ENCODE measurements at places on chromosomes 16 and 17.
A peak's percentile ranks its signal among the peaks of the same experiment; 100 is the strongest.

- no peak for DNase-seq
Observed at GRCh38 chr16:69444873-69445517, 20.6 kb downstream of the CYB5B start.

GRCh38 chr16:6861815-6862477 lies 470.7 kb upstream of the RBFOX1 start:
- DNase-seq, result no peak

DNA sequence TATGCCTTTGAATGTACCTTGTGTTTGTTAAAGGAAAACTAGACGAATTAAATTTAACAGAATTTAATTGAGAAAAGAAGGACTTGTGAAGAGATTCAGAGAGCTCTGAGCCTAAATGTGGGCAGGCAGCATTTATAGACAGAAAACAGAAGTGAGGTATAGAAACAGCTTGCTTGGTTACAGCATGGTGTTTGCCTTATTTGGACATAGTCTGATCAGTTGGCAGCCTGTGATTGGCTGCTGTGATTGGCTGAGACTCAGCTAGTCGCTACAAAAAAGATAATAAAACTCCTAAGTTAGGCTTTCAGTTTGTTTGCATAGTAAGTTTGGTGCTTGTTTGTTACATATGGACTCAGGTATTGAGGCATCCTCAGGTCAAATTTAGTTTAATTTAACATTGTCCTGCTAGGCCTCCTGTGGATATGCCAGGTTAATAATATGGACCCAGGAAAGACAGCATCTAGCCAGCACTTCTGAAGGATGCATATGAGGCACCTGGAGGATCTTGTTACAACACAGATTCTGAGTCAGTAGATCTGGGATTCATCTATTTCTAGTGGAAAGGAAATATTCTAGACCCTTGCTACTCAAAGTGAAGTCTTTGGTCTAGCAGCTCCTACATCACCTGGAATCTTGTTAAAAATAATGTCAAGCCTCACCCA lies 43.4 kb downstream of the SLFN5 start:
- no peak for DNase-seq

GRCh38 chr16:19166500-19166899 lies 1.5 kb upstream of the SYT17 start:
- no peak for DNase-seq

GRCh38 chr16:80968386-80969113 lies 38.1 kb downstream of the CMC2 start:
- no peak for DNase-seq

DNA sequence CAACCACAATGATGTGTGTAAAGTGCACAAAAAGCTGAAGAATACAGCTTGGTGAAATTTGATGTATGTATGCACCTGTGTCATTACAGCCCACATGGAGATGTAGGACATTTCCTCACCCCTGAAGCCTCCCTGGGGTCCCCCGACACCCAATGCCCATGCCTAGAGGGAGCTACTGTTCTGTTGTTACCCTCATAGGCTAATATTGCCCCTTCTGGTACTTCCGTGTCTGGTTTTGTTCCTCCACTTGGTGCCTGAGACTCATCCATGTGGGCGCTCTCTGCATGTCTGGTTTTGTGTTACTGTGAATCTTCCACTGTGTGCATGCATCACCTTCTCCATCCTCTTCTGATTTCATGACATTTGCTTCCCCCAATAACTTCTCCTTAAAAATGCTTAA lies 18.6 kb downstream of the TNFRSF13B start:
- no peak for DNase-seq

- no peak for DNase-seq
Observed at GRCh38 chr17:71741836-71742235, 379.0 kb upstream of the SOX9 start.

- DNase-seq, result no peak
Observed at GRCh38 chr17:29433541-29433940, 43.4 kb downstream of the TAOK1 start.

DNA sequence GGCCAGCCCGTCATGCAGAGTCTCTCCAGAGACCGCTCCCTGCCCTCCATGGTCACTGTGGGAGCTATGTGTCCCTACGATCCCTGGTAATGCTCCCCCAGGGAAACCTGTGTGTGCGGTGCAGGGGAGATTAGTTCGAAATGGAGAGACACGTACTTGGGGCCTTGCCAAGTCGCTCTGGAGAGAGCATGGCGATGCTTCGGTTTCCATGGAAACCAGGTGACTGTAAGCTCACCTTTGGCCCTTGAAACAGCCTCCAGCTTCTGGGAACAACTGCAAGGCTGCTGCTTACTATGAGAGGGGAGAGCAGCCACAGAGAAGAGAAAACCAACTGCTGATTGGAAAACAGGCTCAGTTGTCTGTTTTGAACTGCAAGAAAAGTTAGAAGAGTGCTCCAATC lies 879.7 kb upstream of the EEF2KMT start:
- no peak for DNase-seq

- DNase-seq, result no peak
Observed at GRCh38 chr16:35746963-35747657, 2287.7 kb downstream of the TP53TG3F start.

DNA sequence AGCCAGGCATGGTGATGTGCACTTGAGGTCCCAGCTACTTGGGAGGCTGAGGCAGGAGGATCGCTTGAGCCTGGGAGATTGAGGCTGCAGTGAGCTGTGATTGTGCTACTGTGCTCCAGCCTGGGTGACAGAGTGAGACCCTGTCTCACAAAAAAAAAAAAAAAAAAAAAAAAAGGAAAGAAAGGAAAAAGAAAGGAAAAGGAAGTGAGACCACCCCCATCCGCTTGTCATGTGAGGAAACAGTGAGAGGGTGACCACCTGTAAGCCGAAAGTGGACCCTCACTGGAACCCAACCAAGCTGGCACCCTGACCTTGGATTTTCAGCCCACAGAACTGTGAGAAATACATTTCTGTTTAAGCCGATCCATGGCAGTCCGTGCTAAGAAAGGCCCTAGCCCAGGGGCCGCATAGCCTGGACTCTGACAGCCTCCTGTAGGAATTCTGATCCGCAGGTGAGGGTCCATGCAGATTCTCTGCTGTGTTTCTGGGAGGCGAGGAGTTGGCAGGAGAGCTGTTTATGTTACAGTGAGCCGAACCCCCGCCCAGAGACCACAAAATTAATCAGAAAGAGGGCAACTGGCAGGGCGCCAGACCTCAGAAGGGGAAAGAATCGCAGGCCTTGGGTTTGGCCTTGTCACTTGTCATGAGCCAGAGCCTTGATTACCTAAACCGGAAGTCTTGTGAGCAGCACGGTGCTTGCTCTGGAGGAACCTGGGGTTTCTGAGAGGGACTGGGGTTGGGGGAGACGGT lies 945 bp downstream of the SGSH start:
- DNase-seq, result peak; percentile 51

DNA sequence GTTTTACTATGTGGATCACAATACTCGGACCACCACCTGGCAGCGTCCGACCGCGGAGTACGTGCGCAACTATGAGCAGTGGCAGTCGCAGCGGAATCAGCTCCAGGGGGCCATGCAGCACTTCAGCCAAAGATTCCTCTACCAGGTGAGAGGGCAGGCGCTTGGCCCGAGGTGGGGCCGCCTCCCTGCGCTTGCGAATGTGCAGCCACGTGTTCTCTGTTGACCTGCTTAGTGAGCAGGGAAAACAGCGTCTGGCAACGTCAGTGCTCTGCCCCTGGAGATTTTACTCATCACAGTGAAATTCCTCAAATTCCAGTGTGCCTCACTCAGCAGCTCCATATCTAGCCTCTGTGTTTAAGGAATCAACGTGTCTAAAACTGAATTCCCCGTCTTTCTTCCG lies 33.4 kb upstream of the CLEC18A start:
- DNase-seq, result peak; percentile 58

GRCh38 chr17:18074566-18075272 lies 13.0 kb upstream of the DRG2 start:
- DNase-seq, result no peak

- DNase-seq, result no peak
Observed at GRCh38 chr17:64515419-64515818, 8.6 kb downstream of the CEP95 start.

GRCh38 chr17:64209356-64209941 lies 53.6 kb downstream of the TEX2 start:
- DNase-seq, result peak; percentile 46

GRCh38 chr17:29342158-29342765 lies 47.9 kb upstream of the TAOK1 start:
- no peak for DNase-seq

- DNase-seq, result no peak
Observed at GRCh38 chr16:79013930-79014660, 586.4 kb downstream of the MAF start.

- no peak for DNase-seq
Observed at GRCh38 chr16:77331802-77332586, 102.8 kb downstream of the ADAMTS18 start.

GRCh38 chr16:73056921-73057290 lies 9.0 kb upstream of the ZFHX3 start:
- peak; percentile 79 for DNase-seq

DNA sequence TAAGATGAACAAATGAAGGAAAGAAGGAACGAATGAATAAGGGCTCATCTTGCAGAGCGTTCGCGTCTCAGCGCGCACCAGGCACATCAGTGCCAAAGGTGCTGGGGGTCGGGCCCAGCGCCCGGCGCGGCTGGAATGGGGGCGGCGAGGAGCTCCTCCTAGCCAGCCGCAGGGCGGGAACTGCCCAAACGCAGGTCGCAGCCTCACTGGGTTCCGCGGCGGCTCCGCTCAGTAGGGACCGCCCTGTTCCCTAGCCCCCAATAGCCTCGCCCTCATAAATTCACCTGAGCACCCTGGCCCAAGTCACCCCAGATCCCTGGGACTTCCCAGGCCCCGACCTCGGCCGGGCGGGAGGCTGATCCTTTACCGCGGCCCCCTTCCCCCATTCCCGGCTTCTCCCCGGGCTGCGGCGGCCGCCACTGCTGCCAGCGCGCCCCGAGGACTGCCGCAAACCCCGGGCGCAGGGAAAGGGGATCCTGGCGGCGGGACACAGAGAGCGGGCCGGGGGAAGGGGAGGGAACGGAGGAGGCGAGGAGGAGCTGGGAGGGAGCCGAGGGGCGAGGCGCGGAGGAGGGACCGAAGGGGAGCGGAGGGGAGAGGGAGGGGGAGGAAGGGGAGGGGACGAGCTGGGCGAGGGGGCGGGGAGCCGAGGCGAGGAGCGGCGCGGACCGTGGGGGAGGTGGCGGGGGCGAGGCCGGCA lies 377 bp upstream of the CRHR1 start:
- peak; percentile 61 for DNase-seq

DNA sequence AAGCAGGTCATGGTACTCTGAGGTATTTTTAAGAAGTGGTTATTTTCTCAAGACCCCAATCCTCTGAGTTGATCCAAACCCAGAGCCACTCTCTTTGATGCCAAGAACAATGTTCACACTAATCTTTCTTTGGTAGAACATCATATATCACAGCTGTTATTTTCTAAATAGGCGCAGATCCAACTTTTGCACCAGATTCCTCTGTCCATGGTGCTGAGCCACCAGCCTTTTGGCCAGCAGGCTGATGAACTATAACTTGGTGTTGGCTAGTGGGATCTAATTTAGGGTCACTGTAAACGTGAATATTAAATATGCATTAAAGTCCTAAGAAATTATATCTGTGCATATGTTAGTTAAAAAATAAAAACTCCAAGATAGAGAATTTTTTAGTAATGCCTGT lies 7.0 kb upstream of the ZKSCAN2 start:
- no peak for DNase-seq

DNA sequence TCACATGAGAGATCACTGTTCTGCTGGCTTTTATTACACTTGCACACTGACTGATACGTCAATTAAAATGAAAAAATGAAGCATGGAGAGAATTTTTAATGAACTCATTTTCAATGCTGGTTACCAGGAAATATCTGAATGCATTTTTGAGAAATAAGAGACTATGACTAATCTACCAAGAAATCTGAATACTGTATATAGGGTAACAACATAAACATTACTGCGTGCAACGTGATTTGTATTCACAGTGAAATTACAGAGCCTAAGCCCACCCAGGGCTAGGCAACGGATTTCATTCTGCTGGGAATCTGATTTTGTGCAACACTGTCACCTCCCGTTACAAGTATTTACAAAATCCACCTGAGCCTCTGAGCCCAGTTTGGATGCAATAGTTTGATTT lies 23.8 kb upstream of the LCMT1 start:
- DNase-seq, result no peak

- DNase-seq, result no peak
Observed at GRCh38 chr16:965036-965395, 5.8 kb downstream of the LMF1 start.

Data from HAP-1 (cell line).